ENCODE measurements at places on chromosomes 7 and 10.
A peak's percentile ranks its signal among the peaks of the same experiment; 100 is the strongest.

- DNase-seq: no peak
Observed at GRCh38 chr7:47697543-47697942, 115.6 kb upstream of the TNS3 start.

GRCh38 chr10:12422189-12422588 lies 72.8 kb downstream of the CAMK1D start:
- no peak for DNase-seq

DNA sequence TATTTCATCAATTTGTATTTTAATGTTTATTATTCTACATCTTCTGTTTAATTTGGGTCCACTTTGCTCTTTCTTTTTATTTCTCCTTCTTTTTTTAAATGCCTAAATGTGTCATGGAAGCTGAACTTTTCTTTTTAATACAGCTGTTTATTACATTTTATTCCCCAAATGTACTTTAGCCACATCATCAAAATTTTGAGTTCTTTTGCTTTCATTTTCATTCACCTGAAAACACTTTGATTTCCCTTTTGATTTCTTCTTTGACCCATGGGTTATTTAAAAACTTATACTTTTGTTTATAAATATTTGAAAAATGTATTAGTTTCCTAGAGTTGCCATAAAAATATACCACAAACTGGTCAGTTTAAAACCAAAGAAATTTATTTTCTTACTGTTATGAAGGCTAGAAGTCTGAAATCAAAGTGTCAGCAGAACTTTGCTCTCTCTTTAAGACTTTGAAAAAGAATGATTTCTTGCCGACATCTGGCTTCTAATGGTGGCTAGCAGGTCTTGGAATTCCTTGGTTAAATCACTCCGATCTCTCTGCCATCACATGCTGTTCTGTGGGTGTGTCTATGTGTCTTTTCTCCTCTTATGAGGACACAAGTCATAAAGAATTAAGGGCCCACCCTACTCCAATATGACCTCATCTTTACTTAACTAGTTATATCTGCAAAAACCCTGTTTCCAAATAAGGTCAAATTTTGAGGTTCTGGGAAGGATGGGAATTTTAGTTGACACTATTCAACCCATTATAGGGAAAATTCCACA lies 225.5 kb downstream of the ANKRD7 start:
- DNase-seq: no peak

GRCh38 chr10:118045837-118046394 lies 825 bp downstream of the RAB11FIP2 start:
- peak; percentile 12 for DNase-seq

DNA sequence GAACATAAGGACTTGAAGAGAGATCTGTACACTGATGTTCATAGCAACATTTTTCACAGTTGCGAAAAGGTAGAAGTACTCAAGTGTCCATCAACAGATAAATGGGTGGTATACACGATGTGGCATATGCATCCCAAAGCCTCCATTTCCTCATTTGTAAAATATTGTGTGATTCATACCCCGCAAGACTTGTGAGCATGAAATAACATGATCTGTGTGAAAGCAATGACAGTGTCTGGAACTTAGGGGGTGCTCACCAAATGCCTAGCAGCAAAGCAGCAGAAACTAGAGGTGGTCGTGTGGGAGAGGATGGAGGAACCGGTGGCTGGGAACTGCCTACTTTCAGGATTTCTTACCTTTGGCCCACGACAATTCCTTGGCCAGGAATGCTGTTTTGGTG lies 135.3 kb upstream of the INSYN2A start:
- DNase-seq: no peak

DNA sequence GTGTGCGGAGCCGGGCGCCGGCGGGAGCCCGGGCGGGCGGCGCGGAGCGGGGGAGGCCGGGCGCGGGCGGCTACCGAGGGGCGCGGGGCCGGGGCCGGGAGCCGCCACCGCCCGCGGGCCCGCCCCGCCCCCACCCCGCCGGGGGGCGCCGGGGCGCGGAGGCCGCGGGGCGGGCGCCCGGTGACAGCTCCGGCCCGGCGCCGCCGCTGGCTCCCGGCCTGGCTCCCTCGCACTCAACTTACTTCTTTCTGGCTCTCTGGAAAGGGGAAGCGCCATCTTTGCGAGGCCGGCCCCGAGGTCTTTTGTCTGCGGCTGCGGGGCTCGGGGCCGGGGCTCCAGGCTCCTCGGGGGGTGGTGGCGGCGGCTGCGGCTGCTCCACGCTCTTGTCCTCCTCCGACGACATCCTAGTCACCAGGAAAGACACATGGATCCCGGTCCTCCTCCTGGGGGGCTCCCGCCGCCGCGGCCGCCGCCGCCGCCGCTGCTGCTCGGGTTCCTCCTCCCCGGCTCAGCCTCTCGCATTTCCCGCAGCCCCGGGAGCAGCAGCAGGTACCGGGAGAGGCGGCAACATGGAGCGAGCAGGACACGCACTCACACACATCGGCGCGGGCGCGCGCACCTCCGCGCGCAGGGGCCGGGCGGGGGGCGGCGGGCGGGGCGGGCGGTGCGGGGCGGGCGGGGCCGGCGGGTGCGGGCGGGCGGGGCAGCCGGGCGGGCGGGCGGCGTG lies at the start of gene KMT2C:
KMT2C (minus strand) TSS at position 620 of the 727 bp plus-strand sequence; CDS start at position 403, 217 bp downstream.
- peak; percentile 57 for DNase-seq

- DNase-seq: no peak
Observed at GRCh38 chr7:12814828-12815227, 127.4 kb downstream of the ARL4A start.

GRCh38 chr10:97875391-97875790 lies 25.7 kb downstream of the GOLGA7B start:
- DNase-seq: no peak

DNA sequence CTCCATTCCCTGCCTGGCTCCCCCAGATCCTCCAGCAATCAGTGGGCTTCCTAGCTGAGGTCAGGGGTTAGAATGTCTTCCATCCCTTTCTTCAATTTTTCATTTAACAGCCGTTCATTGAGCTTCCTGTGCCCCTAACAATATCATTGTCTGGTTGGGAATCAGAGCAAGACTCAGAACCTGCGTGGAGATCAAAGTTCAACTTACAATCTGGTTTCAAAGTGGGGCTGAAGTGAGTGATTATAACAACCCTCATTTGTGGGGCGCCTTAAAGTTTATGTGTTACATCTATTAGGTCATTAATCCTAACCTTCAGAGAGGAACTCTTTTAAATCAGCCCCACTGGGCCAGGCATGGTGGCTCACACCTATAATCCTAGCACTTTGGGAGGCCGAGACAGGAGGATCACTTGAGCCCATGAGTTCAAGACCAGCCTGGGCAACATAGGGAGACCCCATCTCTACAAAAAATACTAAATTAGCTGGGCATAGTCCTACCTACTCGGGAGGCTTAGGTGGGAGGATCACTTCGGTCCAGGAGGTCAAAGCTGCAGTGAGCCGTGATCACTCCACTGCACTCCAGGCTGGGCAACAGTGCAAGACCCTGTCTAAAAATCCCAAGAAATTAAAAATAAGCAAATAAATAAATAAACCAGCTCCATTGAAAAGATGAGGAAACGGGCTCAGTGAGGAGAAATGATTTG lies 45.4 kb upstream of the SLF2 start:
- no peak for DNase-seq

DNA sequence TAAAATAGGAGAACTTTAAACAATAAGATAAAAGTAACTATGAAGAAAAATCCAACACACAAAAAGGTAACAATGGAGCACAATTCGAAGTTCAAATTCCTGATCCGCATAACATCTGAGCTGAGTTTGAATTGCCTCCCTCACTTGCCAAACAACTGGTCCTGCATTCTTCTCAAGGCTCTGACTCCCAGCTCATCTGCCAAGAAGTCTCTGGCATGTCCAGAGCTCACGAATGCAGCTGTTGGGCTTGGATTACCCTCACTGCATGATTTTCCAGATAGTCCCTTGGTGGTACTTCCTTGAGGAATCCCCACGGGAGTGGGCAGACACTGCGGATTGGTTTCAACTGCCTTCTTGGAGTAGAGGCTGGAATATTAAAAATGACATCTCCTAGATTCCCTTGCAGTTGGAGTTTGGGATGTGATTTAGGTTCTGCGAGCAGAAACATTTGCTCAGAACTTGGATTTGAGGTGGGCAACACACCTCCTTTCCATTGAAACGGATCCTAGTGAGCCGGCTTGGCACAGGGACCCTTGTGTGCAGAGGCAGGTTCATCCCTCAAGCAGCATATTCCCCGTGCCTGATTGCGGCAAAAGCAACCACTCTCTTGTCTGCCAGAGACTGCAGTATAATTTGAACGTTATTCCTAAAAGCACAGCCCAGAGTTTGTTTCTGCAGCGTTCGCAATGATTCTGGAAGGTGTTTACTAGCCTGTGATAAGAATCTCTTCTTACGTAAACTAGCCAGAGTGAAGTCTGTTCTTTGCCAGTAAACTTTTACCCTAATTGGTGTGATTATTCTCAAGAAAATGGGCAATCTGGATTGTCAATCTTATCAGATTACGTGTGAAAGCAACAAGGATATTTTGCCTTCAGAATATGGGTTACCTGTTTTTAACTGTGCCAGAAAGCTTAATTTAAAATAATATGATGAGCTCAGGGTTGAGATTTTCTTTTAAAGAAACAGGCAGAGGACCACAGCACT lies 23.4 kb upstream of the PRKCQ start:
- DNase-seq: no peak

- DNase-seq: no peak
Observed at GRCh38 chr10:60123172-60123571, 216.8 kb upstream of the CCDC6 start.

GRCh38 chr7:113086431-113086888 lies at the start of gene GPR85:
Gene GPR85, minus strand, starts transcription at chr7:113086827. Its CDS starts 2,106 bp downstream, at chr7:113084721.
- DNase-seq: no peak

- peak; percentile 30 for DNase-seq
Observed at GRCh38 chr10:121696854-121697253, 98.6 kb upstream of the FGFR2 start.

DNA sequence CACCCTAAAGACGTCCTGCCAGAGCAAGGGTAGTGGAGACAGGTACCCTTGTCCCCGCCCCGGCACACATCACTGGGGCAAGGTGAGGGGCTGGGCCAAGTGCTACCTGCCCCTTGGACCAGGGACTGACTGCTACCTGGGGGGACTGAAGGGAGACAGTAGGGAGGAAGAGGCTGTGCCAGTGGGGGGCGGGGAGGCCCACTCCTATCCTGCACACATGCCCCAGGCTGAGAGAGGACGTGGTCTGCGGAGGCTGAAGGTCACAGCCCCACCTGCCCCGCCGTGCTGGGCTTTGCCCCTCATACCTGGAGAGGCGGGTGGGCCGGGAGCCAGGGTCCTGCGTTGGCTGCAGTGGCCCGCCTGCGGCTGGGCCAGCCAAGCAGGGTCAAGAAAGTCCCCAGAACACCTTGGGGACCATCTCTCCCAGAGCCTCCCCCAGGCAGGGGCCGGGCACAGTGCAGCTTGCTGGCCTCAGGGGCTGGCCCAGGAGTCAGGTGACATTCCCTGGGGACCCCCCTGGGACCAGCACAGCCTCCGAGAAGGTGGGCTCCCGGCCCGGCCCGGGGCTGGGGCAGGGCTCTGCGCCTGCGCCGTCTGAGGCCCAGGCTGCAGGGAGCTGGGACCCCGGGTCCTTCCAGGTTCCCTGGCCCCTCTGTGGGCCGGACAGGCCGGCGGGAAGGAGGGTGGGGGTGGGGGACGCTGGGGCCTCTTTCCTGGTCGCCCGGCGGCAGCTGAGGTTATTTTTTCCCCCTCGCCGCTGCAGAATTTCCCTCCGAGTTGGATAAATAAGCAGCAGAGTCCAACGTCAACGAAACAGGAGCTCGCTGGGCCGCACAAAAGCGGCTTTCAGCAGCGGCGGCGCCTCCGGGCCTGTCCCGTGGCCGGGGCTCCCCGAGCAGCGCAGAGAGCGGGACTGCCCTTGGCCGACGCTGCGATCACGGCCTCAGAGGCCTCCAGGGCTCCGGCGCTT lies 9.8 kb upstream of the FZD9 start:
- DNase-seq: no peak

- DNase-seq: peak; percentile 13
Observed at GRCh38 chr7:34675749-34676374, 17.8 kb downstream of the NPSR1 start.

GRCh38 chr7:15995027-15995426 lies 308.5 kb upstream of the MEOX2 start:
- no peak for DNase-seq

DNA sequence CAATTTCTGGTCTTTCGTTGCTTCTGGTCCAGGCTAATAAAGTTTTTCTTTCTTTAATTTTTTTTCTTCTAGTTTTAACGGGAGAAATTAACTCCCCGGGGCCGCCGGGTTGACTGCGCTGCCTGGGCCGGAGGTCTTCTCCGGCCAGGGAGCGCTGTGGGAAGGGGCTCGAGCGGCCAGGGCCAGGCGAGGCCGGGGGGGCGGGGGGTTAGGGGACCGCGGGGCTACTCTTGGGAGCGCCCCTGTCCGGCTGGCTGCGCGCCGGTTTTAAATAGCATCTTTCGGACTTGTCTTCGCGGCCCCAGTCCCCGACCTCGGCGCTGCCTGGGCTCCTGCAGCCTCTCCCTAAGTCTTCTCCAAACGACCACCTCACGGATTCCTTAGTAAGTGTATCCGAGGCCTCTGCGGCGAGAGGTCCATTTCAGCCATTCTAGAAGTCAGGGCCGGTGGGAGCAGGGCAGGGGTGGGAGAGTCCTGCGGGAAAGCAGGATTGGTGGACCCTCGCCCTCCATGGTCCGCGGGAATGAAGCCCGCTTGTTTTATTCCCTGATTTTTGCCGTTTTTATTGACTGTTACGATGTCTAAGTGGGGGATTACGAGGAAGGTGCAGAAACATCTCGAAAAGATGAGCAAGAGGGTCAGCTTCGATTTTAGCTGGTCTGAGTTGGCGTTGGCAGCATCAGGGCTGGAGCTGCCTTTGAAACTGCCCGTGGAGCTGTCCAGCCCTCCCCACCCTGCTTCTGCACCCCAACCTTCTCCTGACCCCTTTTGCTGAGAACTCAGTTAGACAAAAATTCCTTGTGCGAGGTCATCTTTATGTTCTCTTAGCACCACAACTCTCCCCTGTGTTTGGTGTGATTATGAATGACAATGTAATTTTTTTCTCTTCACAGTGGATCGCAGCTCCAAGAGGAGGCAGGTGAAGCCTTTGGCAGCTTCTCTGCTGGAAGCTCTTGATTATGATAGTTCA lies 555 bp downstream of the PHF14 start:
- DNase-seq: peak; percentile 50

DNA sequence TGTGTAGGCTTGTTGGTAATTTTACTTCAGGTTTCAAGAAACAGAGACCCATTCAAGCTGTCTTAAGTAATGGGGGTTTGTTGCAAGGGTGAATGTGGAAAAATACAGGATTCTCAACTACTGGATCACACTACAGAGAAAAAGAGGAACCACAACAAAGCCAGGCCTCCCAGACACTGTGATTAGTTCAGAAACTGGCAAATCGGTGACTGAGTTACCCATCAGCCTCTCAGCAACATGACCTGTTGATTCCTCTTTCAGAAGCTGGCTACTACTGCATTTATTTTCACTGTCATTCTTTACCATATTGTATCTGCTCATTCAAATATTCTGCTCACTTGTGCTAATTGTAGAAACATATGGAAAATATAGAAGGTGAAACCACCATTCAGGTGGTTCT lies 16.0 kb downstream of the CCDC71L start:
- no peak for DNase-seq
